Activated T-helper 1 cell treated with anti-CD3 and anti-CD28 coated beads, Interleukin-2, amount 50 U/mL, for 16 hours (primary cell): ENCODE measurements at places on chromosomes 5 and 9.

GRCh38 chr9:13596383-13596970, 317.0 kb upstream of the MPDZ start:
- no peak for DNase-seq

- no peak for DNase-seq
Measured at GRCh38 chr5:5266297-5266696, 126.2 kb downstream of the ADAMTS16 start.

- DNase-seq: no peak
Measured at GRCh38 chr5:83401122-83401731, 70.3 kb upstream of the VCAN start.

DNA sequence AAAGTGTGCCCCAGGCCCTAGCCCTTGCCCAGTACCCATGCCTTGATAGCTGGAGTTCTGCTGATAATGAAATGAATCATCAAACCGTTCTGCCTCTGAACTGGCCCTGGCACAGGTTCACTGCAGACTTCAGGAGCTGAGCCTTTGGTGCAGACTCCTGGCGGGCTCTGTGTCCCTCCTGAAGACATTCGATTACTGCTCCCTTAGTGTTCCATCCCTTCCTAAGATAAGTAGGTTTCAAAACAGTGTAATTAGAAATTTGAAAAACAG, 97.2 kb downstream of the MVB12B start:
- DNase-seq: no peak

- DNase-seq: no peak
Measured at GRCh38 chr5:16578474-16578883, 38.3 kb downstream of the RETREG1 start.

DNA sequence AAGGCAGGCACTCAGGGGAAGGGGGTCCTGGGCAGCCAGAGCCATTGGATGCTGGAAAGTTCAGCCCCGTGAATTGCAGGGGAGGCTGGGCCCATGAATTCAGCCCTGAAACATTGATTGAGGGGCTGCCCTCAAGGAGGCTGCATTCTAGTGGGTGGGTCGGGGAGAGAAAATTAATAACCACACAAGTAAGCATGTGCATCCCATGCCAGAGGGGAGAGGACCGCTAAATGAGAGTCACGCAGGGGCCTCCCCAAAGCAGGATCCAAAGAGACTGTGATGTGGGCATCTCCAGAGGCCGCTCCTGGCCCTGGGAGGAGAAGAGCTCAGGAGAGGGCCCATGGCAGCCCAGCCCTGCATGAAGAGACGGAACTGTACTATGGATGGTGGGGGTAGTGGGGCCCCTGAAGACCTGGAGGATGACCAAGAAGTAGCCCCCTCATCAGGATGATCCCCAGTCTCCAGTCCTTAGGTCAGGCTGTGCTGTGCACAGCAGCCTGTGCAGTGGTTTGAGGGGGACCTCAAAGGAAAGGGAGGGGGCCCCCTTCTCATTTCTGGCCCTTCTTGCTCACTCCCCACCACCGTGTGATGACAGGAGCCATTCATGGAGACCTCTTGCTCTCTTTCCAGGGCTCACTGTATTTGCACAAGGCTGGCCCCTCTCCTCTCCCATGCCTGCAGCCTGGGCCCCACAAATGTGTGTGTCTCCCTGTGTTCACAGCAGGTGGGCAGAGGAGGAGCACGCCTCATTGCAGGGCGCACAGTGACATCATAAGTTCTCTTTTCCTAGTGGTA, 233.6 kb upstream of the IRX1 start:
- no peak for DNase-seq

GRCh38 chr5:42701351-42702059, 55.1 kb upstream of the CCDC152 start:
- DNase-seq: no peak

- DNase-seq: no peak
Measured at GRCh38 chr9:16241231-16241630, 629.2 kb downstream of the BNC2 start.

GRCh38 chr5:164742025-164742424, 1236.6 kb downstream of the MAT2B start:
- DNase-seq: no peak

- DNase-seq: no peak
Measured at GRCh38 chr9:101130054-101130453, 101.5 kb downstream of the PLPPR1 start.

- no peak for DNase-seq
Measured at GRCh38 chr5:75040973-75041372, 11.4 kb downstream of the GCNT4 start.

DNA sequence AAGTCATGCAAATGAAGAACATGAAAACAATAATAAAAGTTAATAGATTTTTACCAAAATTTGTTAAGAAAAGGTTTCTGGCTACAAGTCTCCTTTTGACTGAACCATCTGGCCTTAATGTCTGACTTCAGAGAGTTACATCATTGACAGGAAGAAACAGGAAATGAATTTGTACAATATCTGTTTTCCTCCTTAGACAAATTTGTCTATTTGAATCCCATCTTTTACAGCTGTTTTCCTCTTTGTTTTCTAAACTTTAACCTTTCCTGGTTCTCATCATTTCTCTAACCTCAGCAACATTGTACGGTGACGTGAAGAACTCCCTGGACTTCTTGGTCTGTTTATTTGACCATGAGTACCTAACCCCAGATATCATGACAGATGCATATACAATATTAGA, 567.5 kb upstream of the RIOK2 start:
- no peak for DNase-seq

- peak; percentile 22 for DNase-seq
Measured at GRCh38 chr5:177132136-177133095, 1.2 kb upstream of the NSD1 start.

- DNase-seq: no peak
Measured at GRCh38 chr9:96219026-96219899, 82.7 kb downstream of the HSD17B3 start.

DNA sequence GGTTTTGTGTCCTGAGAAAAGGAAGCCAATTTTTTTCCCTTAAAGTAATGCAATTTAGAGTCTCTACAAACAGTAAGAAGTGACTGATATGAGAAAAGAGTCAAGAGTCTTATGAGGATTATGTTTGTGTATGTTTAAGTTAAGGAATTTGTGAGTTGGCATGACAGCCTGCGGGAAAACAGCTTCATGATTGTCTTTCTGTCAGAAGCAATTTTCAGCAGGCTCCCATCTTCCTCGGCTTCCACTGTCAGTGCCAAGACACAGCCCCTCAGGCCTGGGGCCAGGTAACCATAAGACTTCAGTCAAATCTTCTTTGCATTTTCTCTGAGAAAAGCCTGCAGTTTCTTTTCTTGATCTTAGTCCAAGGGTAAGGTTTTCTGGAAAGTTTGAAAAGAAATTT, 17.0 kb upstream of the SELENOP start:
- DNase-seq: no peak

DNA sequence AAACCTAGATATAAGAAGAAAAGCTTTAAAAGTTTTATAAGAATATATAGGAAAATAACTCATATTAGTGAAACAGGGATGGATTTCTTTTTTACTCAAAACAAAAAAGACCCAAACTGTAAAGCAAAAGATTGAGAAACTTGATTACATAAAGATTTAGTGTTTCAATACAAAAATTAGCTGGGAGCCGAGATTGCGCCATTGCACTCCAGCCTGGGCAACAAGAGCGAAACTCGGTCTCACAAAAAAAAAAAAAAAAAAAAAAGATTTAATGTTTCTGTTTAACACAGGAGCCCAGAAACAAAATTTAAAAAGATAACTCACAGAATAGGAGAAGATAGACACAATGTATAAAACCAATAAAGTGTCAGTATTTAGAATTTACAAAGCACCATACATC, 45.2 kb downstream of the CDC14B start:
- no peak for DNase-seq

GRCh38 chr5:169009123-169009522, 291.8 kb downstream of the SLIT3 start:
- no peak for DNase-seq

GRCh38 chr9:87950765-87951488, 23.4 kb downstream of the CDK20 start:
- DNase-seq: no peak

DNA sequence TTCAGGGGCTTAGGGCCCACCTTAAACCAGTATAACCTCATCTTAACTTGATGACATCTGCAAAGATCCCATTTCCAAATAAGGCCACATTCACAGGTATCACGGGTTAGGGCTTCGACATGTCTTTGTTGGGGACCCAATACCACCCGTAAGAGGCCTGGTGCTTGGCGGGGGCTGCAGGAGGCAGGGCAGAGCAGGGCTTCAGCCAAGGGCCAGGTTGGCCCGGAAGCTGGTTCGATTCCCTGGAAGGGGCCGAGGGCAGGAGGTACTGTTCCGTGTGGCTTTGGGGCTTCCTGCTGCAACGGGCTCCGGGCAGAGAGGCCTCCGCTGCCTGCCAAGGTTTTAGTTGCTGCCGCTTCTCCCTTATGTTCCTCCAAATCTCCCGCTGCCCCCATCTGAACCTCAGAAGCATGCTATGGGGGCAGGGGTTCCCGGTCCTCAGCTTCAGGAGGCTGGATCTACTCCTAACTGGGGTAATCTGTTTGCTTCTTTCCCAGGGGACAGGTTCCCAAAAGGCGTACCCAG, 29.8 kb downstream of the MED10 start:
- DNase-seq: no peak

DNA sequence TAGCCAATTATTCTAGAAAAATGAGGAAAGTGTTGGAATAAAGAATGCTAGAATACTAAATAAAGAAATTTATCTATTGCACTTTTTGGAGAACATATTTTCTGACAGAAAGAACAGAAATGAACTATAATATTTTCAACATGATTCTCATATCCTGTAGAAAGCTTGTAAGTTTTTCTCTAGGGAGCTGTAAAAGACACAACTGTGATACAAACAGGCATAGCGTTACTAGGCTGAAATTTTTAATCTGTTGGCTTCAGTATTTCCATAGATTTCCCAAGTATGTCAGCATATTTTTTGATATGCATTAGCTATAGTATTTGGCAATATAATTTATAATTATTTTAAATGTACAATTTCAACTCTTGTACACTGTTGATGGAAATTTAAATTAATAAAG, 31.3 kb downstream of the ANXA1 start:
- DNase-seq: no peak

DNA sequence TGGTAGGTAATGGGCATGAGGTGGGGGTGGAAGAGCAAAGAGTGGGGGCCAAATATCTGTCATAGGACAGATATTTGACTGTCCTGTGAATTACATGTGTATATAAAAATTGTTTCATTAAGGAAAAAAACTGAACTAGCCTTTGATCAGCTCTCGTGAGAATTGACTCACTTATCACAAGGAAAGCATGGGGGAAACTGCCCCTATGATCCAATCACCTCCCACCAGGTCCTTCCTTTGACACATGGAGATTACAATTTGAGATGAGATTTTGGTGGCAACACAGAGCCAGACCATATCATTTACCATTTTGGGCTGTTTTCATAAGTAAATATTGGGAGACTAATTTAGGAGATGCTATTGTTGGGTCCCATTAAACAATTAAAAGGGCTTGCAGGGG, 63.2 kb upstream of the FYB1 start:
- DNase-seq: no peak

- no peak for DNase-seq
Measured at GRCh38 chr5:36383942-36384341, 82.2 kb upstream of the RANBP3L start.

DNA sequence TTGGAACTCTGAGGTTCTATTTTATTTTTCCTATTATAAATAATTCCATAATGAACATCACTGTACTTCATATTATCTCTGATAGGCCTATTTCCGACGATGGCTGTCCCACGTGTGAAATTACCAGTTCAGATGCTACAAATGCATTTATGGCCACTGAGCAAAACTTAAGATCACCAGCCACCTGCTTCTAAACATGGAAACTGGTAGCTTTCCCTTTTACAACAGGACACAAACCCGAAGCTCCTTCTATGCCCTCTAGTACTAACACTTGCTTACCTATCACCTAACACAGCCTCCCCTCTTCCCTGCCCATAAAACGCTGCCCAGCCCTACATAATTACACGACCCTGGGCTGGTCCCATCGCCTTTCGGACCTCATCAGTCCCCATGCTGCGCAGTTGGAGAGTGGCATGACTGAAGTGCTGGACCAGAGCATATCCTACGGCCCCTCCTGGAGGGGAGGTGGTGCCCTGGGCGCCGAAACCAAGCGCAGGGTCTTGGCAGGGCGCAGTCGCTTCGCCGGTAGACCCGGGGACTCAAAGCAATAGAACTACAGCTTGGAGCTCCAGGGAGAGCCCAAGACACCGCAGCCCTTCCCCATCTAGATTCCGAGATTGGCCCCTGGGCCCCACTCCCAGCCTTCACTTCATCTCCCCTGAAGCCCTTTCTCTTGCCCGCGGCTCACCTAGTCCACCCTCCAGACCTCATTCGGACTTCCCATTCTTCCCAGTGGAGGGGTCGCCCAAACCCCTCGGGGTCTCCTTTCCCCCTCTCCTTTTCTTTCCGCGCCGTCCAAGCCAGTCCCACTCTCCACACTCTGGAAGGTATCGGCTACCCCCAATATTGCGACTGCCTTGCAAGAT, 1.0 kb upstream of the SAP30L start:
- DNase-seq: no peak

GRCh38 chr5:127550652-127551409, 33.4 kb downstream of the PRRC1 start:
- no peak for DNase-seq

GRCh38 chr5:112303685-112304084, 115.4 kb downstream of the EPB41L4A start:
- no peak for DNase-seq
